Cerebellum (tissue), 4 donors: ENCODE measurements at places on chromosomes 16 and 17. TPM values are rescaled to one million over a fixed set of nuclear protein-coding genes. Genes with fewer than 3 reads are reported as not detected.

DNA sequence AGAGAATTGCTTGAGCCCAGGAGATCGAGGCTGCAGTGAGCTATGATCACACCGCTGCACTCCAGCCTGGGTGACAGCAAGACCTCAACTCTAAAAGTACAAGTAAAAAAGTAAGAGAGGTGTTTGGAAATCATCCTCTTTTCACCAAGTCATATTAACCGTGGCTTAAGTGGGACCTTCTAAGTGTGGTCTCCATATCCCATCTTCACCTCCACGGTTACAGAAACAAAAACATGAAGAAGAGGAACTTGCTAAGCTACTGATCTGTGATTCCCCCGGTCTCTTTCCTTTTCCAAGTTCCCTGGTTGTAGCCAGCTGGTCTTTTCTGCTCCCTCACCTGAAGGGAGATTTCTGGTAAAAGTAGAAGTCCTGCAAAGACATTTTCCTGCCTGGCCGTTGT is 389.4 kb downstream of the CPPED1 start:
- no peak for DNase-seq

MT1H gene
- not detected for total RNA-seq

- peak; percentile 39 for DNase-seq
Measured at GRCh38 chr17:8785547-8786413, 13.4 kb downstream of the MFSD6L start.

DNA sequence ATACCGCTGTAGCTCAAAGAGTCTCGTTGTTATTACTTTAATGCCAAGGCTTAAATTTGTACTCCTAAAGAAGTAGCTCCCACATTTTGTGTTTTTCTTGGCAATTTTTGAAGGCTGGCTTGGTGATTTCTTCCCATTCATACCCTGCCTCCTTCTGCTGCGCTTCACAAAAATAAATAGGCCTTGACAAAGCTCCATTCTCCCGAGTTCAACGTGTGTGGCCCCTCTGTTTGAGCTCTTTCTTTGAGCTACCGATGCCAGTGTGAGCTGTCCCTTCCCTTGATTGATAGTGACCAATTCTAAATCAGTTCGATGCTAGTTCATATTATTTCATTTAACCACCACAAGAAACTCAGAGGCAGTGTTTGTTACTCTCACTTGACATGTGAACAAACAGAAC is 96.8 kb downstream of the MAP2K6 start:
- DNase-seq, result no peak

- no peak for DNase-seq
Measured at GRCh38 chr17:4530799-4531730, 24.1 kb downstream of the MYBBP1A start.

RNU2-1 gene
- total RNA-seq, result not detected

DNA sequence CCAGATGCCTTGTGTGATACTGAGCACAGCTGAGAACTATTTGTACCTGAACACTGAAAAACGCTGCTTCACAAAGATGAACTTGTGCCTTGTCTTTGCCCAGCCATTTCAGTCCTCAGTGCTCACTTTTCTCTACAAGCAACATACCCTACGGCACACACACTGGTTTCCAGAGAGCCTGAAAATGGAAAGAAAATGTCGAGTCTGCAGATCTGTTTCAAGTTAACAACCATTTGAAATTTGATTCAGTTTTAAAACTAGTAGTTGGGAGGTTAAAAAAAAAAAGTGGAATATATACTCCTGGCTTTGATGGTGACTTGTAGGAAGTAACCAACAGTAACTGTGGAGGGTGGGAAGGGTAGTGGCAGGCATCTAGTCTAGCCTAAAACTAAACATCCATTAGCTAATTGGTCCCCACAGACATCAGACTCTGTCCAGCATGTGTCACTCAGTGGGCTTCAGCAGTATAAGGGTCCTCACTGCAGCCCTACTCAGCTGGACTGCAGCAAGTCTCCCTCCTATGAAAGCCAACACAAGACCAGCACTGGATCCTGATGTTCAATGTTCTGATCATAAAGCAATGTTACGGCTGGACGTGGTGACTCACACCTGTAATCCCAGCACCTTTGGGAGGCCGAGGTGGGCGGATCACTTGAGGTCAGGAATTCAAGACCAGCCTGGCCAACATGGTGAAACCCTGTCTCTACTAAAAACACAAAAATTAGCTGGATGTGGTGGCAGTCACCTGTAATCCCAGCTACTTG is 27.1 kb downstream of the ERN1 start:
- DNase-seq, result no peak

DNA sequence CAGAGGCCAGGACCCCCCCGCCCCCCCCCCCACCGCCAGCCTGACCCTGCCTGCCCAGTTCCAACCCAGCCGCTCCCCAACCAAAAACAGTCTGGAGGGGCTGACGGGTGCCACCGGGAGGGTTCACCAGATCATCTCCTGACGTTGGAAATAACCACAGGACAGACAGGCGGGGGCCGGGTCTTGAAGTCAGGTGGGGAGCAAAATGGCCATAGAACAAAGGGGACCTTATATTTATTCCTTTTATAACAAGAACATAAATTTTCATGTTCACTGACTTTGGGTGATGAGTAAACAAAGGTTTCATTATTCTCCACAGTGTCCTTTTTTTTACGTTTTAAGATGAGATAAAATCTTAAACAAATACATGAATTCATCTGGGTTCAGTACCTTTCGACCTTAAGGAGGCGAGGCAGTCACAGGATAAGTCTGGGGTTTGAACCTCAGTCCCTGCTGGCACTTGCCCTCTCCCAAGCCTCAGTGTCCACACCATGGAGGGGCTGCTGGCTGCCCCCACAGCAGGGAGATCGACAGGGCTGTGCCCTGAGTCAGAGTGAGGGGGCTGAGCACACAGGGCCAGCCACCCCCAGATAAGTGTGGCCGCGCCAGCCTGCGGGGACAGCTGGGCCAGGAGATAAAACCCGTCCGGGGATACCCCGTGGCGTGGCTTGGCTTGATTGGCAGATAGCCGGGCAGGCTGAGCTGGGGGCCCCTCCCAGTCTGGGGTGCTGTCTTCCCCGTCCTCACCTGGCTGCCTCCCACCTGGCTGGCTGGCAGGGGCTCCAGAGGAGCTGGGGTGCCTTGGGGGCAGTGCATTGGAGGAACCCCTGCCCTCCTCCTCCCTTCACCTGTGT is 15.0 kb downstream of the SLC7A5 start:
- no peak for DNase-seq

KRT9 gene
- total RNA-seq, result not detected

TLCD3B gene
- 15.6 TPM for total RNA-seq

MYO1D gene
- total RNA-seq, result 49.9 TPM

ZG16B gene
- not detected for total RNA-seq

DNA sequence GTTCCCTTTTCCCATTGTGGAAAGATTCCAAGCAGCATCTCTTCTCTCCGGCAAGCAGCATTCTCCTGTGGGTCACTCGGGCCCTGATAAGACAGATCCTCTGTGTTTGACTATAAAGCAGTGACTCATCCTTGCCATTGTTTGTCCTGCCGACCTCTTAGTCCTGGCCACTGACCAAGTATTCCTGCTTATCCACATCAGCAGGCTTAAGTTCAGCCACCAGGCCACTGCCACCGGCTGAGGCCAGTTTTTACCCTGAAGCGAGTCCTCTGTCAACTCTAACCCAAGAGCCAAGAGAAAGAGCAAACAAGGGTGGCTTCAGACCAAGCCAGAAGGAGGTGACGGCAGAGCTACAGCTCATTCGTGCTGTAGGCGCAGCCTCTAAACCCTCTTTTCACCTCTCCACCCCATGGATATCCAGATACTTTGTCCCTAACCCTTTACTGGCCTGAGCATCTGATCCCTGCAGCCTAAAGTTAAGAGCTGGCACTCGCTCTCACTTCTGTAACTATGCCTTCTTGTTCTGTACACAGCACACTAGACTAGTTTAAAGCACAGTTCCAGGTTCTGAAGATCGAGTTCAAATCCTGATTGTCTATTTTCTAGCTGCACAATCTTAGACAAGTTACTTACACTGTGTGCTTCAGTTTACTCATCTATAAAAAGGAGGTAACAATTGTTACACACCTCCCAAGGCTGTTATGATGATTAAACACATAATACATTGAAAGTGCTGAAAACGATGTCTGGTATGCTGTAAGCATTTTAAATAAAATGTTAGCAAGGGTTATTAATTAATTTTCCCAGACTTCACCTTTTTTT is 31.0 kb downstream of the SOX9 start:
- DNase-seq, result no peak

DNA sequence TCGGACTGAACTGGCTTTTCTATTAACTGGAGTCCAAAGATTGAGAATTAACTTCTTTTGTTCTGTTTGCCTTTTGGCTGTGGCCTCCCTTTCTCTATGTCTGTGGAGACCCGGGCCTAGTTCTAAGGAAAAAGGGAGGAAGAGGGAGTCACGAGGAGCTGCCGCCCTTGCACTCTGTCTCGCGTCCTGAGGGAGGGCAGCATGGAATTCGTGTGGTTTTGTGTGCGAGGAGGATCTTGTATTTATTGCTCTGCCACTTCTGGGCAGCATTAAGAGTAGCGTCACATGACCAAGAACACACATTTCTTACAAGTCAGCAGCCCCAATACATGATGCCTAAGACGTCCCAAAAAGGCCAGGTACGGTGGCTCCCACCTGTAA is 23.6 kb downstream of the METTL22 start:
- no peak for DNase-seq

ZNF385C gene
- 7.4 TPM for total RNA-seq

GRCh38 chr17:45138911-45139532 is 3.5 kb downstream of the ACBD4 start:
- no peak for DNase-seq

- DNase-seq, result no peak
Measured at GRCh38 chr17:40251576-40251975, 32.5 kb downstream of the WIPF2 start.

DNA sequence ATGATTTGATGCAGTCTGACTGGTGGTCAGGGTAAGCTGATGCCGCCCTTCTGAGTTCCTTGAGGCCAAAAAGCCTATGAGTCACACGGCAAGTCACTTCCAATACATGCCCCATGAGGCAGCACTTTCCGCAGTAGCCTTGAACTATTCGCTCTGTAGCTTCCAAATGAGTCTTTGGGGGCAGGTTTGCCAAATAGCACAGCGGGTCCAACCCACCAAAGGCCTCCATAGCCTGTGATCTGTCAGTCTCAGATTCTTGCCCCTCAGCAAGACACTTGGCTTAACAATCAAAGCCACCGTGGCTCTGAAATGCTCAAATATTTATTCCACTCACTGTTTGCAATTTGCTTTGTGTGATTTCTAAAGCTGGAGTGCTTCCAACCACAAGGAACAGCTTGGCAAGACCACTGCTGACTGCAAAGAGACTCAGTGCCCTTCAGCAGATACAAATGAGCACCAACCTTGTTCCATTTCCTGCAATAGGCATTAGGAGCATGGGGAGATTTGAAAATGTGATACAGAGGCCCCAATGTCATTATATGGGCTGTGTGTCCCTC is 45.4 kb downstream of the CLEC19A start:
- DNase-seq, result peak; percentile 8

DNA sequence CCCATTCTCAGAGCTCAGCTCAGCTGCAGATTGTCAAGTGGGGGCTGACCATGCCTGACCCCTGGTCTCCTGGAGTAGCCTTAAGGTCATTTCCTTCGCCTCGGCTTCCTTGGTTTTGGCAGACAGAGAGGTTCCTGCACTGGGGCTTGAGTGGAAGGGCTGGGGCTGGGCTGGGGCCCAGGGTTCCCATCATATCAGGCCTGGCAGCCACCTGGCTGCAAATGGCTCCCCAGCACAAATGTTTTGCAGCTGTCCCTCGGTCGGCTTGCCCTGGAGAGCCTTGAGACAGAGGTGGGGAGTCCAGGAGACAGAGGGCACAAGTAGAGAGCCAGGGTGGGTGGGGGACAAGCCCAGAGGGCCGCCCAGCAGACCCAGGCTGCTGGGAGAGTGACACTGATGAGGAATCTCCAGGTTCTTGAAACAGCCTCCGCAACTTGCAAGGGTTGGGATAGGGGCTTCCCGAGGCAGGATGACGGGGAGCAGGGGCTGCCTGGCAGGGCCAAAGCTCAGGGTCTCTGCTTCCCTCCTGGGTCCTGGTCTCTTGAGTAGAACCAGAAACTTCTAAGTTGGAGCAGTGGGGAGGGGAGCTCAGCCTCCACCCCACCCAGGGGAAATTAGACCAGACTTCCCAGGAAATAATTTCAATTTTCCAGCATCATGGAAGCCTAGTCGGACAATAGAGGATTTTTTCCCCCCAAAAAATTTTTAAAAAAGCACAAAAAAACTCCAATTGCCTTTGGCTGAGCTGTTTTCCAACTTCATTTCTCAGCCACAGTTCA is 19.3 kb downstream of the IGFBP4 start:
- DNase-seq, result no peak

GRCh38 chr16:83554096-83554495 is 253.7 kb upstream of the HSBP1 start:
- no peak for DNase-seq

CCDC144A gene
- total RNA-seq, result 15.0 TPM

GRCh38 chr16:28110074-28110473 is 46.6 kb upstream of the GSG1L start:
- no peak for DNase-seq

TCAP gene
- 1.7 TPM for total RNA-seq

DNA sequence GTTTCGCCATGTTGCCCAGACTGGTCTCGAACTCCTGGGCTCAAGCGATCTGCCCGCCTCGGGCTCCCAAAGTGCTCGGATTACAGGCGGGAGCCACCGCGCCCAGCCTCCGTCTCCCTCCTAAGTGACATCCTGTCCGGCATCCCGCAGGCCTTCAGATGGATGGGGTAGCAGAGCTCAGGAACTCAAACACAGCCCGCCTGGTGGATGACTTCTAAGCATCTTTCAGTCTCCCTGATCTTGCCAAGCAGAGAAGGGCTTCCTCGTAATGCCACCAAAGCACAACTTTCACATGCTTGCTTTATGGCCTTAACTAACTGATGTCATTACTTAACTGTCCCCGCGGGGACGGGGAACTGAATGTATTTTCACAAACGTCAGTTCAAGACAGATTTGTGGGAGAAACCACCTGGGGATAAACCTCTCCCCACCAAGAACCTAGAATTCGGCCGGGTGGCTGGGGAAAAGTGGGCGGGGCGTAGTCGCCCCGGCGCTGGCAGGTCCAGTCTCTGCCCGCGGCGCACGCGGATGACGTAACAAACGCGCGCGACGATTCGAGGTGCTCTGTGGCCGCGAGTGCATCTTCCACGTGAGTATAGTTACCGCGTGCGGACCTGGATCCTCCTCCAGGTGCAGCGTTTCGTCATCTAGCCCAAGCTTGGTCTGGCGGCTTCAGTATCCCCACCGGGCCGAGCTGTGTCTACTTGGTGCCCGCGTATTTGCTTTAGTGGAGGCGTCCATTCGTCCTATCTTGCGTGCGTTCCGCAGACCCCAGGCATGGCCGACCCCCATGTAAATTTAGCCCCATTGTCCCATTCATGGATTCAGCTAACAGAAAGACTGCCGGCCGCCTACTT is at the start of gene PFAS:
Gene PFAS, plus strand, starts transcription at position 539 of the 857 bp plus-strand sequence. CDS start 4,649 bp downstream, outside the sequence.
- peak; percentile 93 for DNase-seq

GRCh38 chr16:5196204-5196603 is 98.6 kb upstream of the EEF2KMT start:
- DNase-seq, result no peak

KLHL10 gene
- not detected for total RNA-seq

ZG16 gene
- 0.09 TPM for total RNA-seq
